ENCODE measurements at places on chromosomes 3 and 15.
A peak's percentile ranks its signal among the peaks of the same experiment; 100 is the strongest.

DNA sequence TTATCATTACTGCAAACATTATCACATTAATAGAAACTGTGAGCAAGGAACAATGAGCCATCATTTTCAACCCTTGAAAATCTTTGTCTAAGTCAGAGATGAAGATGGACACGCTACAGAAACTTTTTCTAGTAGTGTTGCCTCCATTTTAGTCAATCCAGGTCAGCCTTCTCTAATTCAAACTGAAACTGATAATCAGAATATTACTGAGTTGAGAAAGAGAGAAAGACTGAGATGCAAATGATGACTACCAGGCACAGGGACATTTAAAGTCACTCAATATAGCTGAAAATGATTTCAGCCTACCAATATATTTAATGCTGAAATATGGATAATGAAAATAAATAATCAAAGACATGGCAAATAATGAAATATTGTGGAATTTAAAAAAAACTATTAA lies 261.4 kb downstream of the GBE1 start:
- no peak for DNase-seq

DNA sequence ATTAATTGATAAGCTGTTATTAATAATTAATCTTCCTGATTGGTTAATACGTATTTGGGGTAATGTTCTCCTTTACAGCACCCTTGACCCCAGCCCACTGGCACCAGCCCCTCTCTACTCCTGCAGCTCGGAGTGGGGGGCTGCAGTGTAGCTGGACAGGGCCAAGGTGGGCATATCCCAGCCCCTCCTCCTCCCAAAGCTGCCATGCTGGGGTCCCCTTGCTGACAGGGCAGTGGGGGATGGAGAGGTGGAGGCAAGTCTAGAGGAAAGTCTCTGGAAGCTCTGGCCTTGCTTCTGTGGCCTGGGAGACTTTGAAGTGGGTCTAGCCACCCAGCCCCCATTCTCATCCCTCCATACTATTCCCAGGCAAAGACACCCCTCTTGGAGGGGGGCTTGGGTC lies 35.8 kb downstream of the HCN4 start:
- DNase-seq = no peak

DNA sequence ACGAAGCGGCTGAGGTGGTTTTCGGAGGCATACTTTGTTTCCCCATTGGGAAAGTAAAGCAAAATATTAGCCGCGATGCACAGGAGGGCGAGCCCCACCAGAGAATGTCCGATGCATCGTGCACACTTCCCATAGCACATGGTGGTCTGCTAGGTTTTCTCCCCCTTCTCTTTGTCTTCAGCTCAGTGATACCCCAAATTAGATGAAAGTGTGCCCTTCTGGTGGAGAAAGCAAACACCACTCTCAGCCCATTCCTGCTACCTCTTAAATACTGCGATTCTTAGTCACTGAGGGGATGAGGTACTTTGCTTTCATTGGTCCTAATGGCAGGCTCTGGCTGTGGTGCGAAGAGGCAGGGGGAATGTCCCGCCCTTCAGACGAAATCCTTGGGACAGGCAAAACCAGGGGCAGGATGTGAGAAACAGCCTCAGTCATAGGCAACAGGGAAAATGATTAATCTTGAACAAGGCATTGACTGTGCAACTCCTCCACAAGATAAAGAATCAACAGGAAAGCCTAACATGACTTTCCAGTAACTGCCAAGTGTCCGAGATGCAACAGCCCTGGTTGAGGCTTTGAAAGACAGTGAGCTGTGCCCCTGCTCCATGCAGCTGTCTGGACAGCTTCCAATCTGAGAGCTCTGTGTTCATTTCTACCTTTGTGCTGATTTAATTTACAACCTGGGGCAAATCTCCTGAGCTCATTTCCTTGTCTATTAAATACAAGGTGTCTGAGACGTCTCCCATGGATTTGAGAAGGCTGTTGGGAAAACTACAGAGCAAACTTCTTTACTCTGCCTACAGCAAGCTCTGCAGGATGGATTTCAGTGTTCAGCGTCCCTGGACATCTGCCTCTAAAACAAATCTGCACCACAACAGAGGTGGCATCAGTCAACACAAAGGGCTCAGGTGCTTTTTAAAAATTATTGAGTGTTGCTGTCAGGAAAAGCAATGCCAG lies at the start of gene TM4SF1:
TM4SF1 (minus strand) TSS at position 242 of the 957 bp plus-strand sequence; CDS start at position 140, 102 bp downstream.
- no peak for DNase-seq

GRCh38 chr15:77186594-77187011 lies 115.7 kb upstream of the TSPAN3 start:
- peak; percentile 28 for DNase-seq

DNA sequence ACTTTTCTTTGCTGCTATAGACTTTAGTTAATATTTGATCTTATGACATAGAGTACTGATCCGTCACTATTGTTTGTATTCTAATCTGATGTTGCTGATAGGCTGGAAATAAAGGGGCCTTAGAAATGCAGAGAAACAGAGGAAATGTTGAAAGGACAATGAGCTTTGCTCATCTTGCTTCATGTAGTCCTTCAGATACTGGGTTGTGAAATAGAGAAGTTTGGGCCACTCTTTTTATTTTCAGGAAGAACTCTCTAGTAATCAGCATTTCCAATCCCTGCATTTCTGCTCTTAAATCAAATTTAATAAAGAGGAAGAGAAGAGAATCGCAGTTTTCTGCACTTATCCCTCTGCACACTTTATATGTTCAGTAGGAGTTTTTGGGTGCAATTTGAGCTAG lies 192.8 kb upstream of the THBS1 start:
- peak; percentile 88 for DNase-seq

GRCh38 chr3:4724051-4724629 lies 231.0 kb downstream of the ITPR1 start:
- DNase-seq = peak; percentile 85

DNA sequence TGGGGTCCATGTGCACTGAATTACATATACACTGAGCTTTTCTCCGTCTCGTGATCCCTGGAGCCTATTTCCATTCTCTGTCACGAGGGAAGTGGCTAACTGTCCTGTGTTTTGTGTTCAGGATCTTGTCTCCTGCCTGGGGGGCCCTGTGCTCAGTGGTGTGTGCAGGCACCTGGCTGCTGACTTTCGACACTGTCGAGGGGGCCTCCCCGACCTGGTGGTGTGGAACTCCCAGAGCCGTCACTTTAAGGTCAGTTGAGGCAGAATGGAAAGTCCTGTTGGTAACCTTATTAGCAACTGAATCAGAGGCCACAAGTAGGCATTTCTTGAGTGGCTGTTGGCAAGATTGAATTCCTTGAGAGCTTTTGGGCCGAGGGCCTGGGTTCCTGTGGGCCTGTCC lies 26.7 kb downstream of the FAN1 start:
- DNase-seq = no peak

DNA sequence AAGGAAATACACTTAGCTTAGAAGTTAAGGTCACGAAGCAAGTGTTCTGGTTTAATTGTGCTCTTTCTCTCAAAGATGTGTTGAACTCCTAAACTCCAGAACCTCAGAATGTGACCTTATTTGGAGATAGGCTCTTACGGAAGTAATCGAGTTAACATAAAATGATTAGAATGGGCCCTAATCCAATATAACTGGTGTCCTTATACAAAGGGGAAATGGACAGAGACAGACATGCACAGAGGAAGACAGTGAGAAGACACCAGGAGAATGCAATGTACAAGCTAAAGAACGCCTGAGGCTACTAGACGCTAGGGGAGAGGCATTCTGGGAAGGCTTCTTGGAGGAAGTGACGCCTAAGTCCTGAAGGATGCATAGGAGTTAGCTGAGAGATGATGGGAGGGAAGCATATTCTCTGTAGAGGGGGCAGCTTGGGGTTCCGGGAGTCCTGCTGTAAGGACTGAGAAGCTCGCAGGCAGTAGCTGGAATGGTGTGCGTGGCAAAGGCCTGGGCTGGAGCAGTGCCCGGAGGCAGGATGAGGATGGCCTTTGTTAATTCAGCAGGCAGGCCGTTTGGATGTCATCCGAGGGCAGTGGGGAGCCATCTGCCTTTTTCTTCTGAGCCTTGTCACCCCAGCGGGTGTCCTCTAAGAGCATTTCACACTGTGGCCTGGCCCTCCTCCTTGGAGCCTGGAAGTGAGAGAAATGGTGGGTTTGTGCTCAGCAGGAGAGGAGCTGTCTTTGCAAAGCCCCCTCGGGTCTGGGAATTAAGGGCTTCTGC lies 513.4 kb downstream of the SHQ1 start:
- DNase-seq = no peak

GRCh38 chr15:52496175-52496574 lies 32.5 kb downstream of the MYO5A start:
- no peak for DNase-seq

DNA sequence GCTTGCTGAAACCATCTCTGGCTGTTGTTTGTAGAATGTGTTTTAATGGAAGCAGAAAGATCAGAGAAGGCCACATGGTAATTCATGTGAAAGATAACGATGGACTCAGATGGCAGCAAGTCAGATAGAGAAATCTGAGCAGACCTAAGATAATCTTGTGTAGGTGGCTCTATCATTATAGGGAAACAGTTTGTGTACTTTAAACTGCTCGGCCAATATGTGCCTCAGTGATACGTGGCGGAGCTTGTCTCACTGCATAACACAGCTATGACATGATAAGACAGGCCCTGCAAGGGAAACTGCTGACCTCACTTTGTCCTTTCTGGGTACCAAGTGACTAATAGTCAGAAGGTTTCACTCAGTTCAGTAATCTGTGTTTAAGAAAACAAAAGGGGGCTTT lies 51.0 kb downstream of the MME start:
- DNase-seq = peak; percentile 35

- peak; percentile 67 for DNase-seq
Observed at GRCh38 chr3:31671451-31671850, 138.7 kb downstream of the STT3B start.

GRCh38 chr3:156536524-156537316 lies 18.2 kb downstream of the SSR3 start:
- DNase-seq = no peak

GRCh38 chr3:9903238-9903624 lies 583 bp downstream of the IL17RE start:
- peak; percentile 70 for DNase-seq

DNA sequence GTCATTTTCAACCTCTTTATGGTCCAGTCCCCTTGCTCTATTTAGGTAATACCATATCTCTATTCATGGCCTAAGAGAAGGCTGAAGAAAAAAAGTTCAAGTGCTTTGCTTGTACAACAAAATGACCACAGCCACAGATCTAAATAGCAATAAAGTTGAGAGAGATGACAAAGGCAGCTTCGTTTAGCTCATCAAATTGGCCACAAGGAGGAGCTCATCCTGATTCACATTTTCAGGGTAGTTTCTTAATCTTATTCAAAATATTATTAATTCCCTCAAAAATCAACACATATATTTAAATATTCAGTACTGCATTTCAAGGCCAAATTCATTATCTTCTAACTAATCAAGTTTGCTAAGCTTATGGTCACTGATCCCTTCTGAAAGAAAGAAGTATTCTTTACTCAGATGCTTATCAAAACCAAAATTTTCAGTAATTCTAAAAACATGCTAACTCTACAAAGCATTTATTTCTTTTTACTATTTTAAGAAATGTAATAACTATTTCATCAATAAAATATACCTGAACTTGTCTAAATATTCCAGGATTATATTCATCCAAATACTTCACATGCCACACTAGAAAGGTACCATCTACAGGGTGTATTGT lies 85.5 kb downstream of the DMXL2 start:
- peak; percentile 34 for DNase-seq

GRCh38 chr15:20345401-20345958 lies 196.1 kb downstream of the GOLGA6L6 start:
- DNase-seq = no peak

DNA sequence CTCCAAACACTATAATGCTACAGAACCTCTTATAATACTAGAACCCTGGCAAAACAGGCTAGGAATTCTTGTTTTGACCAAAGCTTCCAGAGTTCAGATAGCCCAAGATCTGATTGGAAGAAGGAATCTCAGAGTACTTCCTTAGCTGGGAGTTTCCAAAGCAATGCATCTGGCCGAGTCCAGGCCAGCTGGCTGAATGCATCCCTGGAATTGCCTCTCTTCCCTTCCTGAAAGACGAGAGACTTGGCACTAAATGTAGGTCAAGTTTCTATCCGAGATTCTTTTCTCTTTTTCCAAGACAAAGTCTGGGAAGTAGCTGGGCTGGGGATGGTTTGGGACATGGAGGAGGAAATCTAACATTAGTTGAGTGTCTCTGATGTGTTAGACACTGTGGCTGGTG lies 68.7 kb upstream of the ADPGK start:
- no peak for DNase-seq

DNA sequence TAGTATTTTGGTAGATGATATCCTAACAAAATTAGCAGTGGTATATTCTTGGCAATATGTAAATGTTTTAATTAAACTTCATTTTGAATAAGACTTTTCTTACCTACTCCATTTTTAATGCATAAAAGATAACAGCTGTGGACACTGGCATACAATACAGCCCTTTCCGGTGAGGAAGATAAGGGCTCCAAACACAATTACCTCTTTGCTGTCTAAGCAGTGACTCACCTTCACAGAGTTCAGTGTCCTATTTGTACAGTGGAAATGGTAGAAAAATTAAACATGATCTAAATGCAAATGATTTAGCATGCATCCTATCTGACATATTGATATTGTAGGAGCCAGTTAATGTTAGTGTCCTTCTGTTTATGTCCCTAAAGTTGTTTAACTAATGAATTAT lies 969.4 kb downstream of the PLOD2 start:
- no peak for DNase-seq

- DNase-seq = no peak
Observed at GRCh38 chr3:122217901-122218300, 34.4 kb downstream of the CASR start.

- peak; percentile 94 for DNase-seq
Observed at GRCh38 chr3:172550347-172550943, 27.2 kb upstream of the TNFSF10 start.

DNA sequence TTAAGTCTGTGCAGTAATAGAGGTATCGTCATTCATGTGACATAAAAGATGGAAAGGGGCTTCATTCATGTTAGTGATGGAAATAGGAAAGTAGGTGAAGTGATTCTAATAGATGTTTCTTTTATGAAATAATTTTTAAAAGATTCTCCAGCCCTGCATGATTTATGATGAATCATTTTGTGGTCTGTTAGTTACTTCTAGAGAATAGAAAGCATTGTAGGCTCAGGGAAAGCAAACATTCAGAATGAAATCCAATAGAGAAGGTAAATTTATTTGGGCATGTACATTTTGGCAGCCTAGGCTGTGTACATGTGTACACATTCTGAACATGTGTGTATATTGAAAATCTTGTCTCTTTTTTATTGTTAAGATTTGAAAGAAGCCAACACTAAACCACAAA lies 23.1 kb downstream of the PPARG start:
- no peak for DNase-seq

DNA sequence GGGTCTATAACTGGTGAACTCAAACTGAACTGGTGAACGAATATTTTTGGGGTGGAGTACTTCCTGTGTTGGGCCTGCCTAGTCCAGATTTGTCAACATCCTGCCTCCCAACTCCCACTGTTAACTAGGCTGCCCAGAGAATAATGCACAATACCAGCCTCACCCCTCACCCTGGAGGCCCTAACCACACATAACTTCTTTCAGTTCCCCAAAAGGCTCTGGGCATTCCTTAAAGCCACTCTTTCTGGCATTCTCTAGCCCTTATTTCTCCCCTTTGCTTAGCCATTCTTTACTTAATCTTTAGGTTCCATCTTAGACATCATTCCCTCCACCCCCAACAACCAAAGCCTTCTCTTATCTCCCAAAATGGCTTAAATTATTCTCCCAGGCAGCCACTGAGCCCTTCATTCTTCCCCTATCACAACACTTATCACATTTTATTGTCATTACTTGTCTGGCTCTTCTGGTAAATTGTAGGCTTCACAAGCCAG lies 9.1 kb upstream of the SEC11A start:
- peak; percentile 91 for DNase-seq
